ENCODE measurements at places on chromosomes 1 and 21. TPM values are rescaled to one million over a fixed set of nuclear protein-coding genes. Genes with fewer than 3 reads are reported as not detected.

TARBP1 gene
- total RNA-seq: 38.1 TPM

TGFB2 gene
- total RNA-seq: 32.2 TPM

C8A gene
- total RNA-seq: not detected

DNA sequence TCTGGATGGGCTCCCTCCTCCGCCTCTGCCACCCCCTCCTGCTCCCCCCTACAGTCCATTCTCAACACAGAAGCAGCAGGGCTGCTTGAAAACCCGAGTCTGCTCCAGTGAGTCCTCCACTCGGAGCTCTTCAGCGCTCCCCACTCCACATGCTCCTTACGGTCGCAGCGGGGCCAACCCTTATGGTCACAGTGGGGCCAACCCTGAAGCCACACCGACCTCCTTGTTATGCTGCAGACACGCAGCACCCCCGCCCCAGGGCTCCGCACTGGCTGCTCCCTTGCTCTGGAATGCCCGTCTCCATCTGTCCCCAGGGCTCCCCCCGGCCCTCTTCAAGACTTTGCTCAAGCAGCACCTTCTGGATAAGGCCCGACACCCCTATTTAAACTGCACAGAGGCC lies 22.6 kb downstream of the GPR157 start:
- DNase-seq: no peak

GRCh38 chr1:177922209-177922608 lies 47.6 kb downstream of the SEC16B start:
- DNase-seq: no peak

DNA sequence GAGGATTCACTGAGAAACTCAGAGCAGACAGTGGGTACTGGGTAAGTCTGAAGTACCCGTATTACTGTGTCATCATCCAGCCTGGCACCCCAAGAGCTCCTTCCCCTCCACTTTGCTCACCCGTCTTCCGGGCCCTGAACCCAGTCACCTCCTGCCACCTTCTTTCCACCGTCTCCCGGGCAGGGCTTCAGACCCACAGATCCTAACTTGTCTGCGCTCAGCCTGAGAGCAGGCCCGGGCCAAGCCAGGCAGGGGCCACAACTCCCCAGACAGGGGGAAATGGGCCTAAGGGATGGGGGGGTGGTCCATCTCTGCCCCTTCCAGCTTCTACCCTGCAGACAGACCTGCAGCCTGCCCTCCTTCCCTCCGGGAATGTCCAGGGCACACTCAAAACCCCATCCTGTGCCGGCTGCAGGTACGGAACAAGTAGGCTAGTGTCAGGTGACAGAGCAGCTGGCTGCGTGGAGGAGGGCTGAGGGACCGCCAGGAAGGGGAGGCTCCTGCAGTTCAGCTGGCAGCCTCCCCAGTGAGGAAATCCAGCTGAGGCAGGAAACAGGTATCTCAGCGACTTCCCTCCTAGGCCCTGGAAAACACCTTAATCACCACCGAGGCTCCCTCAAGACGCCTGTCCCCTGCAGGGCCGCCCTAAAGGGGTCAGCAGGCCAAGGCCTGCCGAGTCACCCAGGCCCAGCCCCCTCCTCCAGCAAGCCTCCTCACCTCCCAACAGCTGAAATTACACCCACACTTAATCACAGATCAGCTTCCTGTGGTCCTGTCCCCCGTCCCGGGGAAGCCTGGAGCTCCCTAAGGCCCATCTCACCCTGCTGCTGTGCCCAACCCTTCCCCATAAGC lies 3.5 kb downstream of the HSPG2 start:
- DNase-seq: peak; percentile 73

DNA sequence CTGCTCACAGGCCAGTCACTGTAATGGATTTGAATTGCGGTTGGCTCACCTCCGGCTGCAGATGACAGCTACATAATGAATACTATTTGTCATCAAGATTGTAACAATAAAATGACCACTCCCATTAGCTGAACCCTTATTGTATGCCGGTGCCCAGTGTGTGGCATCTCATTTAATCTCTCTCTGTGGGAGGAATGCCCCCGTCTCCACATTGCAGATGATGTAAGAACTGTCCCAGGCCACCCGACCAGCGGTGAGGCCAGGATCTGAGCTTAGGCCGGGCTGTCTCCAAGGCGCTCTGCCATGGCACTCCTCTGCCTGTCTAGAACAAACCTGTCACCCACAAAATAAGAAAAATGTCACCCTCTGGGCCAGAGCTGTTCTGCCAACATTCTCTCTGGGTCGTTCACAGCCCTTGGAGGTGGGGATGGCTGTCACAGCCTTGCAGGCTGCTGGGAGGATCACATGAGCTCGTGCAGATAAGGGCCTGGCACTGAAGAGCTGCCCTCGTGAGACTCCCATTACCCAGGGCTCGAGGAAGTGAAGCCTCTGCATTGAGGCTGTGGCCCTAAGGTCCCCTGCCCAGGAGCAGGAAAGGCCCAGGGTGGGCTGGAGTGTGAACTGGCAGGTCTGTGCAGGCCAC lies 52.7 kb downstream of the ECE1 start:
- no peak for DNase-seq

ITLN1 gene
- 0.54 TPM for total RNA-seq

DNA sequence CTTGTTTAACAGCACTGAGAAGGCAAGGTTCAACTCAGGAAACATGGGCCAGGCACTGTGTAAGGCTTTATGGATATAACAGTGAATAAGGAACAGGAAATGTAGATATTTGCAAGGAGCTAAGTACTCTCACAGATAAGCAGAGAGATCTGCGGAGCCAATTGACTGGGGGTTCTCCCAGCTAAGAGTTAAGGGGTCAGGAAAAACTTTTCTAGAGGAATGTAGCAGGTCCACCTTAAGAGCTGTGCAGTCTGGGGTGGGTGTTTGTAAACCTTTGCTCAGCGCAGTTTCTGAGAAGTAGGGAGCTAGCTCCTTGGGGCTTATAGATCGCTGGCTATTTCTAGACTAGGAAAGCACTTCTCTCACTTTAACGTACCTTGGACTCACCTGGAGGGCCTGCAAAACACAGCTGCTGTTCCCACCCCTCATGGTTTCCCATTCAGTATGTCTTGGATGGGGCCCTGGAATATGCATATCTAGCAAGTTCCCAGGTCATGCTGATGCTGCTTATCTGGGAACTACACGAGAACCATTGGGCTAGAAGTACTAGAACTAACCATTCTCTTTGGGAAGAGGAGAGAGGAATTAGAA lies 51.7 kb downstream of the TLCD4 start:
- DNase-seq: peak; percentile 27

GRCh38 chr1:17633654-17634053 lies 94.2 kb downstream of the ARHGEF10L start:
- DNase-seq: no peak

All from Calu3 (cell line).